Glutamatergic neuron (in vitro differentiated cells): ENCODE measurements at places on chromosomes 7 and 10. TPM values are rescaled to one million over a fixed set of nuclear protein-coding genes. Genes with fewer than 3 reads are reported as not detected.

Gene PRF1
- total RNA-seq: 2.6 TPM

- DNase-seq: no peak
These were observed 1106.8 kb upstream of the C7orf33 start for GRCh38 chr7:147483634-147484292.

Gene CNPY1
- not detected for total RNA-seq

DNA sequence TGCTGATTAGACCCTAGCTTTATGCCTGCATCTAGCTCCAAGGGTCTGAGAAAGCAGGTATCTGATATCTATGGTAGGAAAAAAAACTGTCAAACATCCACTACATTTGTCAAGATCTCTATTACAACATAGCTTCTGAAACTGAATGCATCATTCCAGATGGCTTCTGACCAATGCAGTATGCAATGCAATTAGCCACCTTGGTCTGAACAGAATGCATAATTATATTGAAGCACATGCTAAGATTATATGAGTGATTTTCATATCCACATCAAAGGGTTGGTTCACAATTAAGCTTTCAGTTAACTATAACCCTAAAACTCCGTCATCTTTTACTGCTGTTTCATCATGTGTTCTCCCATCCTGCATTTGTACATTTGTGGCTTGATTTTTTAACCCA lies 271.4 kb downstream of the POLR1F start:
- DNase-seq: no peak

Gene NODAL
- total RNA-seq: not detected

DNA sequence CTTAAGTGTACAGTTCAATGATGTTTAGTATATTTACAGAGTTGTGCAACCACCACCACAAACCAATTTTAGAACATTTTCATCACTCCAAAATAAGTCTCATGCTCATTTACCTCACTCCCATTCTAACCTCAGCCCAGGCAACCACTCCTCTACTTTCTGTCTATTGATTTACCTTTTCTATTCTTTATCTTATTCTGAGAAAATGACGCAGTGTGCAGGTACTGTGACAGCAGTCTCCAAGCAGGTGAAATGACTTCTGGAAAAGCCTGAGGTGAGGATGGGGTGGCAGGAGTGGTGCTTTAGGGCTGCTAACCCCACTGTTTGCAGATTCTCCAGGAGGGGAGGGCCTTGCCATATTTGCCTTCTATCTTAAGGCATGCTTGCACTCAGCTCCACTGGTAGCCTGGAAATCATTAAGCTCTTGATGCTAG lies 39.5 kb downstream of the GARS1 start:
- no peak for DNase-seq

Gene IRF5
- total RNA-seq: not detected

- DNase-seq: no peak
These were observed 6.0 kb upstream of the DAGLB start for GRCh38 chr7:6453734-6454133.

- DNase-seq: no peak
These were observed 64.4 kb downstream of the PROSER2 start for GRCh38 chr10:11887381-11888227.

- no peak for DNase-seq
These were observed 85.6 kb upstream of the ANLN start for GRCh38 chr7:36304099-36304425.

Gene TUBAL3
- not detected for total RNA-seq
